Suprapubic skin (tissue), 4 donors: ENCODE measurements at places on chromosomes 3 and 15.

DNA sequence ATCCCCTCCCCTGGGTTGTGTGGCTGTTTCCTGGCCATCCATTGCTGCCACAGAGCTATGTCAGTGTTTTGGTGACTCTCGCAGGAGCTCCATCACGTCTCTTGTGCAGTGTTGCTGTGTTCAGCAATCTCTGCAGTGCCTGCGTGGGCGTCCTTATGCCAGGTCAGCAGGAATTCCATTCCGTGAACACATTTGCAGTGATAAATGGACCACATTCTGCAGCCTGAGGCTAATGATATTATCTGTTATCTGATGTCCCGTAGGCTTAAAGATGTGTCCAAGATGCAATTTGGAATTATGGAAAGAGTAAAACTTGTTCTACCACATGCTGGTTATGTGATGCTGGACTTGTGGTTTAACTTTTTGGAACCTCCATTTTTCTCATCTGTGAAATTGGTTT, 25.5 kb upstream of the COL6A6 start:
- DNase-seq: no peak

DNA sequence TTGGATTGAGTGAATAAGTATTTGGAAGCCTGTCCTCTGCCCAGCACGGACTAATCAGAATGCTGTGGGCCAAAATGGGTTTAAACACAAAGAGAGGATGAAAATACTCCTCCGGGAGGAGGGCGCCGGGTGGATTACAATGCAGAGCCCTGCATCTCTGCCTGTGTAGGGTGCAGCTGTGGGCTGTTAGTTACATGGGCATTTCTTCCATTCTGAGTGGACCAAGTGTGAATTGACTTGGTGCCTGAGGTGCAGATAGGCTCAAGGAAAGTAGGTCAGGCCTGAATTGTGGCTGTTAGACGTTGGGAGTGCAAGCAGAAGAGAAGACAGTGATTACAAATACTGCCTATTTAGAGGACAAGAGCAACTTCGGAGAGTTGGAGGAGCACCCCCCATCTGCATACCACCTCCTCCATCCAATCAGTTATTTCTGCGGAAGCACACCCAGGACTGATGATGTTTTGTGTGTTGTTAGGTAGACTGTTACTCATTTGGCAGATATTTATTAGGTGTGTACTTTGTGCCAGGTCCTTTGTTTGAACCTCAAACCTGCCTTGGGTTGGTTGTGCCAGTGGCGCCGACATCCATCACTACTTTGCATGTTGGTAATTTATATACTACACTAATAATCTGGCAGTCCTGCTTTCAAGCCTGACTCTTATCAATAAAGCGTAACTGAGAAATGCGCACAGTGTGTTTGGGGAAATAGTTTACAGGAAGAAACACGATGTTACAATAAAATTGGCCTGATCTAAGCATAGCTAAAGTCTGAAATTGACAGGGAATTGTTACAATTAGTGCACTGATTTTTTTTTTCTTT, 33.0 kb downstream of the PTPRG start:
- no peak for DNase-seq

DNA sequence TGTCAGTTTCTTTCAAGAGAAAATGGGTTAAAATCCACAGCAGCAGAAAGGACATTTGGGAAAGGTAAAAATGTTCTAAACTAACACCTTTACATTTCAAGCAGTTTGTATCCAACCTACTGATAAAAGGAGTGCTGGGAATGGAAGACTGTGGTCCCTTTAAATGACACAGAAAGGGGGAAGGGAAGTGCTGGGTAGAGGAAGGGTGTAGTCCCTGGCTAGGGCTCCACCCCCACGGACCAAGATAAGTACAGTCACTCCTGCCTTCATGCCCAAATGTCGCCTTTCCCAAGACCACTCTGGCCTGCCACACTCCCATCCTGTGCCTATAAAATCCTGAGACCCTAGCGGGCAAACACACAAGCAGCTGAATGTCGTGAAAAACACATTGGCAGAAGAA, 350.9 kb upstream of the POU1F1 start:
- DNase-seq: no peak

DNA sequence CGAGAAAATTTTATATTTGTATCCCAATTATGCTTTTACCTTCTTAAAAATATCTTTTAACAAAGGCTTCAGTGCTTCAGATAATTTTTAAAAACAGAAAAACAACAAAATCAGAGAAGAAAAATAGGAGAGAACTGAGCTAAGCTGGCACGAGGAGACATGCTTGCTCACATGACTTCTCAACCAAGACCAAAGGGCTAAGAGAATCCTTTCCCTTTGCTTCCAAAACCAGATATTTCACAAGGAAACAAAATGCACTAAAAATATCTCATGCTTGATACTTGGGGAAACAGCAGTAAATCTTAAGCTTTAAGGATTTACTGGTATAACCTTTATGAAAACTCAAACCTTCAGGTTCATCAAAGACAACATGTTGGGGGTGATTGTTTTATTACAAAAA, 58.4 kb downstream of the CAPN7 start:
- no peak for DNase-seq

- DNase-seq: no peak
Observed at GRCh38 chr3:124895756-124896155, 8.6 kb upstream of the ITGB5 start.

DNA sequence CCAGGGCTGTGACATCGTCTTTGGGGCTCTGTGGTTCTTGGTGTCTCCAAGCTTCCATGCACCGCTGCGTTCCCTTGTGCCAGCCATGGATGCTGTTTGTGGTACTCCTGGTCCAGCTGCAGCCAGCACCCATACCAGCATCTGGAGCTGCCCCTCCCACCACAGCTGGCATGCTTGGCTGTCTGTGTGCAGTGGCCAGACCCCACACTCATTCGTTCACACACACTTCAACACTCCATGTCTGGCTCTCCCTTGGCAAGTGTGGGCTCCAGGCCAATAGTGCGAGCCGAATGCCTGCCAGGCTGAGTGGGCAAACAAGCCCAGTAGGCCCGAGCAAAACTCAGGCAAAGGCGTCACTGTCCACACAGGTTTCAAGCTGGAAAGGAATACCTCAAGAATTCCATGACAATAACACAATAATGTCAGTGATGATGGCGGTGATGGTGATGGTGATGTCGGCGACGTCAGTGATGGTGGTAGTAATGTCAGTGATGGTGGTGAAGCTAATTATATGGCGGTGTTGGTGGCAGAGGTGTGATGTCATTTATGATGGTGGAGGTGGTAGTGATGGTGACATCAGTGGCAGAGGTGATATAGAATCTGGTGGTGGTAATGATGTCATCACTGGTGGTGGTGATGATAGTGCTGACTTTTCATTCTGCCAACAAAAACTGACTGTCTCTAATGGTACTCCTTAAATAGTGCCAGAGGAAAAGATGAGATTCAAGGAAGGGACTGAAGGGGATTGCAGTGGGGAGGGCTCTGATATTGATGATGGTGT, 19.3 kb downstream of the TBC1D21 start:
- DNase-seq: peak; percentile 49

- peak; percentile 58 for DNase-seq
Observed at GRCh38 chr3:127665586-127665985, 7.2 kb upstream of the ABTB1 start.

DNA sequence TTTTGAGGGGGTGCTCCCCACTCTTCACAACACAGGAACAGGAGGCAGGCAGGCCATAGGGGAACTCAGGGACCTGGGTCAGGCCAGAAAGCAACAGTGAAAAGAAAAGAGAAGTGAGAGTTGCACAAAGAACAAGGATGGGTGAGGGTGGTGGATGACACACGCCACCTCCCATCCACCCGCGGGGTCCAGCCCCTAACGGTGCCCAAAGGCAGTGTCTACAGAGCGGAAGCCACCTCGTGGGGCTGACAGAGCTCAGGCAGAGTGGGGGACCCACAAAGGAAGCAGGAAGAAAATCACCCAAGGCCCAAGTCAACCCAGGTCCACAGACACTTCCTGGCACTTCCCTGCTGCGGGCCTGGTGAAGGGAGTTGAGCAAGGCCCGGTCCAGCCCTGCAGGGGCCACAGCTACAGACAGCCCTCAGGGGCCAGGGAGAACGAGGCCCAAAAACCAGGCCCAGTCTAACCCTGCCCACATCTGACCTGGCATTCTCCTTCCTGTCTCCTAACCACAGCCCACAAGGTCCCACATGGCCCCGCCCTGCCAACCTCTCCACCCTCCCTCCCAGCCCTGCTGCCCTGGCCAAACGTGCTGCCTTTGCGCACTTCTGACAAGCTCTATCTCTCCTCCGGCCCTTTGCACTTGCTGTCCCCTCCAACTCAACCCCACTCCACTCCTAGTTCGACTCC, 5.9 kb downstream of the NUP210 start:
- DNase-seq: no peak

DNA sequence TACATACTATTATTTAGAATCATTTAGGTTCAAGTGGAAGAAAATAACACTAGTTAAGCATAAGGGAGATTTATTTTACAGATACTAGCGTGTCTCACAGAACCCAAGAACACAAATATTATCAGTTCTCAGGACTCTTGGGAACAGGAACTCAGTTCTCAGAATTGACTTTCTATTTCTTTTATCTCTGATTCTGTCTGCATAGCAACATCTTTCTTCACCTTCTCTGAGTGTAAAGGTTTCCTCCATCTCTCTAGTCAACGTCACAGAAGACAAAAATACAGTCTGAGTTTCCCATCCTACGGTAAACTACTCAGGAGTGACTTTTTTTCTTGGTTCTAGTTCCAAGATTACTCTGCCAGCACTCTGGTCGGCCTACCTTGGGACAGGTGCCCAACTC, 220.0 kb downstream of the SV2B start:
- no peak for DNase-seq

- DNase-seq: no peak
Observed at GRCh38 chr15:98394546-98394945, 253.8 kb upstream of the IGF1R start.

GRCh38 chr3:7854266-7854665, 647.4 kb upstream of the LMCD1 start:
- no peak for DNase-seq

DNA sequence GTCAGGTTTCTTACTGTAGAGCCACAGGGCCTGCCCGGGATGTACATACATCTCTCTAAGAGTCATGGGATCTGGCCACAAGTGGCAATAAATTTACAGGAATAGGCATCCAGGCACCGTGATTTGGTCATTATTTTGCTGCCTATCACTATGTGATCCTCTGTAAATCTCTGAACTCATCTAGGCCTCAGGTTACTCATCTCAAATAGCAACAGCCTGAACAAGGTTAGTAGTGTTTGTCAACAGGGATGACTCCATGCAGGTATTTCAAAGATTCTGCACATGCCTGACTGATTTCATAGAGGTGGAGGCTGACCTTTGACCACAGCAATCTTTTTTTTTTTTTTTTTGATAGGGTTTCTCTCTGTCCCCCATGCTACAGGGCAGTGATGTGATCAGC, 88.8 kb upstream of the TBL1XR1 start:
- no peak for DNase-seq

- no peak for DNase-seq
Observed at GRCh38 chr3:184514171-184514490, 47.5 kb upstream of the EPHB3 start.

- DNase-seq: no peak
Observed at GRCh38 chr3:123054931-123055330, 11.9 kb upstream of the PDIA5 start.
